Urothelium cell line (cell line): ENCODE measurements at places on chromosomes 12 and 14.

GRCh38 chr14:20440465-20440864 lies 4.5 kb upstream of the KLHL33 start:
- no peak for DNase-seq

DNA sequence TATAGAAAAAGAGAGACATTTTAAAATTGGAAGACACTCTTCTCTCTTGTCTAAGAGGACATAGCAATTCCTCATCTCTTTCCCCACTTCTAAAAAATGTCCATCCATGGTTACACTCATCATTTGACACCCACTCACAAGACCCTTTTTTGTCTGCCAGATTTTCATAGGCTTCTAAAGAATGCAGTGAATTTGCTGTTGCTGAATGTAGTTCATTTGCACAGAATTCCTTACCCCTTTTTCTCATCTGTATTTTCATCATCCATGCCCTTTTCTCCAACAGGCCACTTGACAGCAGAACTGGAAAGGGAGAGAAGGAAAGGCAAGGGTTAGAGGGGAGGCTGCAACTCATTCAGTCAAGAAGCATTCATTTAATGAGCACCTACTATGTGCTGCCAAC lies 128.0 kb downstream of the NUAK1 start:
- DNase-seq: no peak

- no peak for DNase-seq
These were observed 27.0 kb upstream of the DUSP6 start for GRCh38 chr12:89379148-89379838.

DNA sequence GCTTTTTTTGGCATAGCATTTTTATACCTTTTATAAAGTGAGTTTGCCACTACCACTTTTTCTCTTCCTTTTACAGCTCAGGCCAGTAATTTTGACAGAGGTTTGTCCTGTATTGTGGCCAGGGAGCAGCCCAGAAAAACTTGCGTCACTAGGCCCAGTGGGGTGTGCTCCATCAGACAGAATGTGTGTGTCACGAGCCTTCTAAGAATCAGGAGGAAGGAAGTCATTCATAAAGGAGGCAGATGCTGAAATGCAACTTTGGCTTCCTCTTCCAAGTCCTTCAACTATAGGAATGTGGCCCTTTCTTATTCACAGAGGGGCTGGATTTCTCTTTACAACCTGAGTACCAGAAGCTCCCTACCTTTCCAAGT lies 10.1 kb upstream of the RAB35 start:
- DNase-seq: no peak

- no peak for DNase-seq
These were observed 27.5 kb upstream of the KRT77 start for GRCh38 chr12:52730793-52731192.

DNA sequence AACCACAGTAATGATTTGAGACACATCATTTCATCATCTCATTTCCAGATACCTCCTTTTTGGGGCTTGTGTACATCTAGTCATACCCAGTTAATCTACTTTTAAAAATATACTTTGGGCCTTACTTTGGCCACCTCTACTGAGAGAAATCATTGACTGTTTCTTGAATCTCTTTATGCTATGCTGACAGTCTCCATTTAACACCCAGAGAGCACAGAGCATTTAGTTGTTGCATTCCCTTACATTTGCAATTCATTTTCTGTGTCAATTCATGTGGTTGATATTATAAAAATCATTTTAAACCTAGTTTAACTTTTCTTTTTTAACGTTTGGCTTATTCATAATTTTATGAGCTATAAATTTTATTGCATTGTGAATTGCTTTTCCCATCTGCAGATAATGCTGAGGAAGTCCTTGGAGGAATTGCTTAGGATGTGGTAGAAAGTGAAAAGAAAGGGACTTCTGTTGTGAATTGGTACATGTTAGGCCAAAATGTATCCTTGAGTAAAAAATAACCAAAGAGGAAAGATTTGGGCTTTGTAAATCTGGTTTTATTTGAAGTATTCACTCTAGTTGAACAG lies 17.0 kb upstream of the SLC15A5 start:
- no peak for DNase-seq

- no peak for DNase-seq
These were observed 30.0 kb downstream of the CEP83 start for GRCh38 chr12:94429633-94430032.

- DNase-seq: no peak
These were observed 22.4 kb downstream of the VPS37B start for GRCh38 chr12:122873540-122873939.
